ENCODE measurements at places on chromosomes 11 and 22.

- DNase-seq = no peak
Measured at GRCh38 chr11:829847-830294, 2.2 kb downstream of the CRACR2B start.

DNA sequence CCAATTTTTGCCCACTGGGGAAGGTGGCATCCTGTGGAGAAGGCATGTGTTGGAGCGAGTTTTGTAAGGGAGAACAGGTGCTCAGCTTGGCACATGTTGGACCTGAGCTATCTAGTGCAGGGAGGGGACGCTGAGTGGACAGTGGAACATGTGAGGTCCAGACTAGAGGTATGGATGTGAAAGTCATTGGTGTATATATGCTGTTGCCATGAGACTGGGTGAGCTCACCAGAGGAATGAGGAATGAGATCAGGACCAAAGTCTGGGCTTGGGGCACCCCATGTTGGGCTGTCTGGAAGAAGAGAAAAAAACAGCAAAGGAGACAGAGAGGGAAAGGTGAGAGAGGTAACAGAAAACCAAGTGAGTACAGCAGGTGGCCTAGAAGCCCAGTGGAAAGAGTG is 12.3 kb upstream of the SYT7 start:
- DNase-seq = no peak

GRCh38 chr11:70019576-70020011 is 58.5 kb upstream of the ANO1 start:
- DNase-seq = peak; percentile 58

- DNase-seq = no peak
Measured at GRCh38 chr11:120167659-120168058, 29.7 kb upstream of the TRIM29 start.

GRCh38 chr22:24599514-24599913 is 3.5 kb upstream of the GGT1 start:
- DNase-seq = no peak

DNA sequence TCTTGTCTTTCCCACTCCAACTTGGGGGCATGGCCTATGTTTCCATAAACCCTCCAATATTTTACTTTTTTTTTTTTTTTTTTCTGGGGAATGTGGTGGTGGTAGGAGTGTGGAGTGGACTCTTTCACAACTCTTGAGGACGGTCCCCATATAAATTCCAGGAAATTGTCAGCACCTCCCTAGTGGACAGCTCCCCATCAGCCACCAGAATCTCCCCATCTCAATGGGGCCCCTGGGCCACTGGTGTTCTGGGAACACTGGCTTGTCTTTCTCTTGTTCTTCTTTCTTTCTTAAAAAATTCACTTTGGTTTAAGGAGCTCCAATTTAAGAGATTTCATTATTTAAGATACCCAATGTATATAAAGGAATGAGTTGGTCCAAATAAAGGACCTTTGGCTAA is 74.1 kb downstream of the ADM start:
- no peak for DNase-seq

DNA sequence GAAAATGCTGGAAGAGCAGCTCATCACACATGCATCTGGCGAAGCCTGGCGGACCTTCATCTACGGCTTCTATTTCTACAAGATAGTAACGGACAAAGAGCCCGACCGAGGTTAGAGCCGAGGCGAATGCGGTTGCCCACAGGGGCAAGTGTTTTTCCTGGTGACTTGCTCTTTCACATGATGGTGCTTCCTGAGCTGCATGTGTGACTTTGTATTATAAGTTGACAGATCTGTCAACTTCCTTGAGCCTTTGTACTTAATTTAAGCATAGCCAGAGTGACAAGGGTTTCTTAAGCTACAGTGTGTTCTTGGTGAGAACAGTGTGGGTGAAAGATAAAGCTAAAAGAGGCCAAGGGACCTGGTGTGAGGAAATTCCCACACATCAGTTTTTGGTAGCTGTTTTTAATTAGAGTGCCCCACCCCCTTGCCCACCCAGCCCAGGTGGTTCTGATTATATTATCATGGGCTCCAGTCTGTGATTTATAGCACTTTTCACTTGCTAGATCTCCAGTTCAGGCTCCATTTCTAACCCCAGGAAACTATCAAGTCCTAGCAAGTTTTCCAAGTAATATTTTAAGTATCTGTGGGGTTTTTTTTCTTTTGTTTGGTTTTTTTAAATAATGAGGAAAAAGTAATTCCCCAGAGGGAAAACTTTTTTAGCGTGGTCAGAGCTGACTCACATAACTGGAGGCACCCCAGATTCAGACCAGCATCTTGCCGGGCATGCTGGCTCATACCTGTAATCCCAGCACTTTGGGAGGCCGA is 68.0 kb upstream of the YWHAH start:
- peak; percentile 79 for DNase-seq

DNA sequence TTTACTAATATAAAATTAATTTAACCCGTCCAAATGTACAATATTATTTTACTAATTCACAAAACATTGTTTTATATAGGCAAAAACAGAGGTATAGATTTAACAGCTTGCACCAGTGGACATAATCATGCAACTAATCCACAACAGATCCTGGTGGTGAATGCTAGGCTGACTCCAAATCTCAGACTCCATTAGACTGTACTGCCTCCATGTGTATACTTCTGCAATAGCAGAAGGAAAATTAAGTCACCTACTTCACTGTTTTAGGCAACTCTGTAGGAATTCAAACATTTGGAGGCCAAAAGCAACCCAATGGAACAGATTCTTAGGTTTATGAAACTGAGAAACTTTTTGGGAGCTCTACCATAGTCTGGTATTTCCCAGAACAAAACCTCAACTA is 30.0 kb upstream of the RAB39A start:
- peak; percentile 62 for DNase-seq

- DNase-seq = no peak
Measured at GRCh38 chr11:59556917-59557348, 45.6 kb downstream of the OR4D9 start.

GRCh38 chr22:28899199-28899853 is 16.0 kb downstream of the ZNRF3 start:
- DNase-seq = peak; percentile 54

- peak; percentile 42 for DNase-seq
Measured at GRCh38 chr11:61489833-61490721, 18.5 kb upstream of the LRRC10B start.

- no peak for DNase-seq
Measured at GRCh38 chr11:119659971-119660723, 68.9 kb downstream of the NECTIN1 start.

- no peak for DNase-seq
Measured at GRCh38 chr11:73995731-73996130, 13.1 kb upstream of the UCP2 start.

DNA sequence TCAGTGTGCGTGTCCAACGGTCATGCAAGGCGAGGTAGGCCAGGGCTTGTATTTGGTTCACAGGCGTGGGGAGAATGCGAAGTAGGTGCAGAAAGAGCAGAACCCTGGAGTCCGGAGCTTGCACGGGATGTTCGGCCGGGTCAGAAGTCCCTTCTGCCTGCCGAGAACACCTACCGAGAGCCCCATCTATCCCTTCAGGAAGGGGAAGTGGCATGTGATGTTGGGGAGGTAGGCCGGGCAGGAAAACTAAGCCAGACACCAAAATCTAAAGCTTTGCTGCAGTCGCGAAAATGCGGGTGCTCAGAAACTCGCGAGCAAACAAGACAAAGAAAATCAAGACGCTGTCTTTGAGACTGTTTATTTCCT is 435 bp upstream of the TAF6L start:
- DNase-seq = peak; percentile 16

- peak; percentile 69 for DNase-seq
Measured at GRCh38 chr11:3802011-3802790, 4.8 kb upstream of the NUP98 start.

GRCh38 chr11:19919050-19919561 is 206.5 kb downstream of the NAV2 start:
- peak; percentile 97 for DNase-seq

DNA sequence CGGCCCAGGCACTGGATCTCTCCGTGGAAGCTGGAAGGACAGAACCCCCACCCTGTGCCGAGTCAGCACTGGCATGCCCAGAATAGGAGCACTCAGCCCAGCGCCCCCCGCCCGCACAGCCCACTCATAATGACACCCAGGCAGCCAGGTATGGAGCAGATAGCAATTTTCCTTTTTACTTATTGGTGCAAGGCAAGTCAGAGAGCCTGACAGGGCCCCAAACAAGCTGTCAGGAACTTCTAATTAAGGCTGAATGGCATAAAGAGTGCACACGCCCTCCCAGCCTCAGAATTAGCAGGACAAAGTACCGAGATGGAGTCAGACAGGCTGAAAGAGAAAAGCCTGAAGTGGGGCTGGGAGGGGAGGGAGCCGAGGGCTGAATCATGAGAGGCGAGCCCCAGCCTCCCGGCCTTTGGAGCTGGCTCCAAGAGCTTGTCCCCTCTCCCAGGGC is 76.9 kb downstream of the DSCAML1 start:
- no peak for DNase-seq

DNA sequence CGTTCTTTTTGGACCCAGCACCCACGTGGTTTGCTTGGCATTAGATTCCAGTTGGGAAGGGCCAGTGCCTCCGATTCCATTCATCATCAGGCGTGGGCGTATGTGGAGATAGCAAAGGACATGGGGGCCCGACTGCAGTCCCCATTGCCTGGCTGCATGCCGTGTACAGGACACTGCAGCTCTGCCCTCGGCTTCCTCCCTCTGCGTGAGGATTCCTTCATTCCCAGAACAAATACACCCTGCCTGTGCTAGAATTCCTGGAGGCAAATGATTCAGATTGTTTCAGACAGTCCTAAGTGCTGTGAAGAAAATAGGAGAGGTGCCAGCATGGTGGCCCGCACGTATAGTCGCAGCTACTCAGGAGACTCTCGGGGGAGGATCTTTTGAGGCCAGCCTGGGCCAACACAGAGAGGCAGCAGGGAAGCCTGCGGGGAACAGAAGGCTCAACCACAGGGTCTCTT is 15.4 kb downstream of the DERL3 start:
- no peak for DNase-seq

DNA sequence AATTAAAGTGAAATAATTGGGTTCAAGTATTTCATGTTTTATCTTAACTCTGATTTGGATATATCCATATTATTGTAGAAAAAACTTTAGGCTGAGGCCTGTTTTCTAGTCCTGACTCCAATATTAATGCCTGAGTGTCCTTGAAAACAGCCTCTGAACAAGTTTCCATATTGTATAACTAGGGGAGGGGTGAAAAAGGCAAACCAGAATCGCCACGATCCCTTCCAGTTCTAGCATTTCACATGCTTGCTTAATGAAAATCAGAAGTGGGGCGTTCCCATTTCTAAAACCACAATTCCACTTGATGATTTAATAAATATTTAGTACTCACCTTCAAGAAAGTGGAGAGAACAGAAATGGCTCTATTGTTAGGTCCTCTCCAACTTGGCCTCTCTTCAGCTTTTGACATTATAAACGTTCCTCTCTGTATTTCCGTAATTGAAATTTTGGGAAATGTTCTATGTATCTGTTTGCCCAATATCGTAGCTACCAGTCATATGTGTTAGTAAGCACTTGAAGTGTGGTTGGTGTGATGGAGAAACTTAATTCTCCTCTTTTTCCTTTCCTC is 561.4 kb upstream of the CCDC90B start:
- no peak for DNase-seq

- no peak for DNase-seq
Measured at GRCh38 chr22:43737150-43737828, 74.8 kb downstream of the EFCAB6 start.

DNA sequence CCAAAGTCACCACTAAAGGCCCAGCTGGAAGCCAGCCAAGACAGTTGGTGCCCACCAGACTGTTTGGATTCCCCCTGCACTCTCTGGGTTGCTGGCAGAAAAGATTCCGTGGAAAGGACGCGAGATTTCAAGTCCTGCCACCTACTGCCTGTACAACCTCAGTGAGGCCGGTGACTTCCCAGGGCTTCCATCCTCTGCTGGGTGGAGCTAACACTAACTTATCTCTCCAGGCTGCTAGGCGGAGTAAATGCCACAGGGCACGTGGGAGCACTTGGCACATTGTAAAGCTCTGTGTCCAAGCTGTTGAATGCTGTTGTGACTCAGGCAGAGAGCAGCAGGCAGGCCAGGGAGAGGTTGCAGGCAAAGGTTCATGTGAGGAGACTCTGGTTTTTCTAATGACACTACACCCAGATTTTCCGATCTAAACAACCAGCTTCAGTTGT is 50.9 kb upstream of the CDON start:
- DNase-seq = peak; percentile 99

- no peak for DNase-seq
Measured at GRCh38 chr11:68093565-68093964, 27.6 kb downstream of the CHKA start.

GRCh38 chr22:49014227-49015201 is 813.2 kb downstream of the BRD1 start:
- DNase-seq = no peak

GRCh38 chr11:123180574-123180973 is 14.5 kb downstream of the CLMP start:
- DNase-seq = peak; percentile 43

DNA sequence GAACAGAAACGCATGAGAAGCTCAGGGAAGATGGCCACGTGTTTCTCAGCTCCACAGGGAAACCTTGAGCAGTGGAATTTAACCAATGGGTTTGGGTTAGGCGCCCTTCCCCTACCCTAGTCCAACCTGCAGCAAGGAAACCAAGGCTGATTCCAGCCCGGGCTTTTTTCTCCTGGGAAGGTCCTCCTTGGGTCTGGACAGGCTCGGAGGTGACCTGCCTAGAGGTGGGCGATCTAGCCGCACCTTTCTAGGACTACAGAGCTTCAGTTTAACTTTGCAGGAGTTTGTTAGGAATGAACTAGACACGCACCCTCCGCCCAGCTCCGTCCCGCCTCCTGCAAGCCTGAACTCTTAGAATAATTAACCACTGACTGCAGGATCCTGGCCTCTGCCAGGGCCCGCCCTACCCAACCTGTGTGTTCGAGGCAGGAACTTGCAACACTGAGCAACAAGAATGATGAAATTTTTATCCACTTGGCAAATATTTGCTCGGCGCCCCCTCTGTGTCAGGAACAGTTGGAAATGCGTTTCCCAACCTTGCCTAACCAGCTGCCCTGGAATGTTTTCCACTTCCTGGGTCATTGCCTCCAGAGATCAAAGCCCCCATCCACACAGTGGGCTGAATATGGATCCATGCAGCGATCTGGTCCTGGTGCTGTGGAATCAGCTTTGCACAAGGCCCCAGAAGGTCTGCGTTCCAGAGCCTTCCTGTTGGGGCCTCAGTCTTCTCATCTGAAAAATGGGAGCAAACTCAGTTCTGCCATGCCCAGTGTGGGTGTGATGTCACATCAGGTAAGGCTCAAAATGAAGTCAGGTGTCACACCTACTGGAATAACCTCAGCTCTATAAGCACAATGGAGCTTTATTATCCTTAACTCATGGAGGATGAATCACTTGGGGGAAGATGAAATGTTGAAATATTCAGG is 13.3 kb downstream of the MPST start:
- DNase-seq = peak; percentile 86

- no peak for DNase-seq
Measured at GRCh38 chr11:123454060-123454651, 24.1 kb downstream of the GRAMD1B start.

GRCh38 chr22:27749597-27750225 is 51.8 kb downstream of the MN1 start:
- peak; percentile 69 for DNase-seq

- DNase-seq = no peak
Measured at GRCh38 chr22:49303061-49303735, 524.5 kb downstream of the BRD1 start.

GRCh38 chr22:46767249-46767985 is 5.0 kb downstream of the TBC1D22A start:
- no peak for DNase-seq

GRCh38 chr22:31870890-31871289 is 73.4 kb upstream of the YWHAH start:
- peak; percentile 76 for DNase-seq

GRCh38 chr22:32882360-32882755 is 80.9 kb downstream of the TIMP3 start:
- DNase-seq = no peak
